ENCODE measurements at places on chromosomes 5 and 9.
A peak's percentile ranks its signal among the peaks of the same experiment; 100 is the strongest.

DNA sequence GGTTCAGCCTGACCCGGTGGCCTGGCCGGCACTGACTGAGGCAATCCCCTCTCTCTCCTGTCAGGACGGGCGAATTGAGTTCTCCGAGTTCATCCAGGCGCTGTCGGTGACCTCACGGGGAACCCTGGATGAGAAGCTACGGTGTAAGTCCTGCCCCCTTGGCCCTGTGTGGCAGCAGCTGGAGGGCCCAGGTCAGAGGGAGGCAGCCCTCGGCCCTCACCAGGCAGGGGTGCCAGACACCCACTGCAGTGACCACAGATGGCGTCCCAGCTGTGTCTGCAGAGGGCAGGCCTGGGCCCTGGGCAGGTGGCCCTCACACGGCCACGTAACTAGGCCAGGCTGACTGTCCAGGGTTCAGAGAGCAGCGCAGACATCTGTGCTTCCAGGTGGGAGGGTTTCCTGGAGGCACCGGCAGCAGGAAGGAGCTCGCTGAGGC lies 45.9 kb upstream of the HMCN2 start:
- no peak for DNase-seq

- no peak for DNase-seq
Observed at GRCh38 chr9:35673132-35674024, at the start of gene CA9. Gene CA9, plus strand, starts transcription at chr9:35673928. Its CDS starts 32 bp downstream, at chr9:35673960.

DNA sequence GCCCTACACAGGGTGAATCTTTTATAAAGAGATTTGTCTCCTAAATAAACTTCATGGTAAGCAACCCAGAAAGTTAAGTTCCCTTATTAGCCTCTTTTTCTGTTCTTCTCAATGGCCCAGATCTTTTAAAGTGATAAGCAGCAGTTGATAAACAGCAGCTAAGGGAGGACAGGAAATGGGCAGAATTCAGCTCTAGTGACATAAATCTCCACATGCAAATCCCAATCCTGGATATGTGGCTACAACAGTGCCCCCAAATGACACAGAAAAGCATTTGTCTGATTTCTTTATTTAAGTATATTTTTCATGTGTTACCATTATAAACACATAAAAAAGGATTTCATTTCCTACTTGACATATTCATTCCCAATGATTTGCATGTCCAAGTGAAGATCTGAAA lies 199.0 kb downstream of the DTWD2 start:
- no peak for DNase-seq

DNA sequence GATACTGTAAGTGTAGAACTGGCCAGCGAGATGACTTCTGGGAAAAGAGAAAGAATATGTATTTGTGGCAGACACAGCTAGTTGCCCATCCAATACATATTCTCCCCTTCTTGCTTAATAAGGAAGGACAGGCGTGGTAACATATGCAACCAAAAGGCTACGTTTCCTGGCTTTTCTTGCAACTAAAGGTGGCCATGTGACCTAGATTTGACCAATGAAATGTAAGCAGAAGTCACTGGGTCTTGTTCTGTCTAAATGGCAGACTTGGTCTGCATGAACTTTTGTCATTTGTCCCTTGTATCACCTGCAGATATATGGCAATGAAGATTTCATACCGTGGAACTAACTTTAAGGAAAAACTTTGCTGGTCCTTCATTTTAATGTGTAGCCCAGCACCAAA lies 183.8 kb downstream of the CDH12 start:
- no peak for DNase-seq

GRCh38 chr9:136399176-136400037 lies 563 bp downstream of the SNAPC4 start:
- DNase-seq = peak; percentile 45

GRCh38 chr5:54397420-54397819 lies 58.1 kb upstream of the HSPB3 start:
- DNase-seq = no peak

GRCh38 chr9:21452681-21453080 lies 12.4 kb downstream of the IFNA1 start:
- DNase-seq = no peak

DNA sequence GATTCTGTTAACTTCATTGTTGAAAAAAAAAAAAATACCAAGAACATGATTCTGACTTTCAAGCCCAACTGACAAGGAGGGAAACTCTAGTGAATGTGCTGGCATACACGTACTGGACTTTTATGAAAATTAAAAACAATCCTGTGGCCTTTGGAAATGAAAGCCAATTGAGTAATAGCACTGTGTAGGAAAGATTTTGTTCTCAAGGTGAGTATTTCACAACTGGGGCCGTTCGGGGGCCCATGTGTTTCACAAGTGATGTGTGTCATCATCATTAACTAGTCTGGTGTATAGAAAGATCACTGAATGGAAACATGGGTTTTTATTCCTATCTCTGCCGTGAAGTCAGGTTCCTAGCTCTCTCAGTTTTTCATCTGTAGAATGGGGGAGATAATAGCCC lies 605.0 kb upstream of the CLINT1 start:
- DNase-seq = no peak

GRCh38 chr9:98808411-98808815 lies 943 bp downstream of the GALNT12 start:
- DNase-seq = no peak

DNA sequence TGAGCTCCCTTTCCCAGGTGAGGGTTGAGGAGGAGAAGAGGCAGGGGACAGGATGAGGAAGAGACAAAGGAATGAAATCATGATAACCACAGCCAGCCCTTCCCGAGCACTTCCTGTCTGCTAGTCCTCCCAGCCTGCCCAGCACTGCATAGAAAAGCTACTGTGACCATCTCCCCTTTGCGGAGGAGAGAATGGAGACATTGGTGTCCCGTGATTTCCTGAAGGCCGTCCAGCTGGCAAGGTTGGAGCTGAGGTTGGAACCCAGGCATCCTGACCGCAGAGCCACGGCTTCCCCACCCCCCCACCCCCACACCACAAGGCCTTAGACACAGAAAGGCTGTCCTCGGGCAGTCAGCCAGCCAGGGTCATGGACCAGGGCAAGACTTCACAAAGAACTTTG lies 131.1 kb upstream of the ICE1 start:
- DNase-seq = no peak

DNA sequence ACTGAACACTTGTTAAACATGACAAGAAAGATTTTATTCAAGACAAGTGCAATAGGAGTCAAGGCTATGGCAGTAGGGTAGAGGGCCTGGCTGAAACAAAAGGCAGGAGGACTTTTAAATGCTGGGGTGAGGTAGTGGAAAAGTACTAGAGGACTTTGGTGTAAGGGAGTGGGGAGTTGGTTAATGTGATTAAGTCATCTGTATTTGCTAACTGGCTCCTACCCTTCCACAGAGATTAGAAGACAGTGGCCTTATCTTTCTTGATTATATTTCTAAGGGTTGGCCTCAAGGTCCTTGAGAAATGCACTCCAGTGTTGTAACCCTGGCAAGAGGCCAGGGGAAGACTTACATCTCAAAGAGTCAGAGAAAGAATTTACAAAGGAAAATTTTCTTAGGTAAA lies 160.2 kb upstream of the FTMT start:
- DNase-seq = no peak

DNA sequence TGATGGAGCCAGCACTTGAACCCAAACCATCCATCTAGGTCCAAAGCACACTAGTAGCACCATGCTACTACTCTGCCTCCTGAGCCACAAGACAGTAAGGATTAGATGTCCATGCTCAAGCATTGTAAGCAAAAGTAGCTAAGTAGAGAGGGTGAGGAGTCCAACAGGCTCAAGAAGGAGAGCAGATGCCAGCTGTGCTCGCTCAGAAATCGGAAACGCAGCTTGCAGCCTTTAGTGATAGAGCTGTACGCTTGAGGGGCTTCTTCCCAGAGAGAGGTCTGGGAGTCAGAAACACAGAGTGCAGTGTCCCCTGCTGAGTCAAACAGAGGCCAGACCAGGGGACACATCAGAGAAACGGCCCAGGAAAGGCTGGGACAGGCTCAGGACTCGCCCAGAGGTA lies 32.7 kb upstream of the GABRP start:
- no peak for DNase-seq

GRCh38 chr9:136705564-136705963 lies 6.8 kb upstream of the DIPK1B start:
- DNase-seq = no peak

GRCh38 chr5:86152988-86153560 lies 464.7 kb upstream of the COX7C start:
- DNase-seq = no peak

DNA sequence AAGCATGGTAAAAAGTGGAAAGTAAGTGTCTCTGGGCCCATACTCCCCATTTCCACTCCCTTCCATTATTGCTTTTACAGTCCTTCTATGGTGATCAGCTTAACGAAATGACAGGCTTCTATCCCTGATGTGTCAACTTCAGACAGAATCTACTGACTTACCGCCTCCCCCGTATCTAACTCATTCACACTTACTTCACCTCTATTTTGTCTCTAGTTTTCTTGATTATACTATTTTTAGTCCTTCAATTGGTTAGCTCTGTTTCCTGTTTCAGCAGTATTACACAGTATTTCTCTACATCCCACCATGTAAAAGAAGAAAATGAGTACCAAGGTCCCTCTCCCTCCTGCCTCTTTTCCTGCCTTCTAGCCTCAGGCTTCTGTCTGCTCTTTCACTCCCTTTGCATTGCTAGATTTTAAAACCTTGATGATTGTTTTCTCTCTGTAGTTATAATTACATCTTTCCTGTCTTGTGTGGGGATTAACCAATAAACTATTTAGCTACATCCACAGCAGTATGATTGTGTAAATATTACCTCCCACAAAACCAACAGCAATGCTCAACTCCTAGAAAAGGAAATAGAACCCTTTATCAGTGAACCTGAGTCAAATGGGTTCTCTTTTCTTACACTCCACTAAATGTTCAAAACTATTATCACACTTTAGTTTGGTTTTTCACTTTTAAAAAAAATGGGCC lies 53.4 kb downstream of the GNAQ start:
- no peak for DNase-seq

- no peak for DNase-seq
Observed at GRCh38 chr5:123543438-123543837, 31.5 kb downstream of the CSNK1G3 start.

GRCh38 chr5:149552553-149553160 lies 1.4 kb upstream of the CSNK1A1 start:
- no peak for DNase-seq

DNA sequence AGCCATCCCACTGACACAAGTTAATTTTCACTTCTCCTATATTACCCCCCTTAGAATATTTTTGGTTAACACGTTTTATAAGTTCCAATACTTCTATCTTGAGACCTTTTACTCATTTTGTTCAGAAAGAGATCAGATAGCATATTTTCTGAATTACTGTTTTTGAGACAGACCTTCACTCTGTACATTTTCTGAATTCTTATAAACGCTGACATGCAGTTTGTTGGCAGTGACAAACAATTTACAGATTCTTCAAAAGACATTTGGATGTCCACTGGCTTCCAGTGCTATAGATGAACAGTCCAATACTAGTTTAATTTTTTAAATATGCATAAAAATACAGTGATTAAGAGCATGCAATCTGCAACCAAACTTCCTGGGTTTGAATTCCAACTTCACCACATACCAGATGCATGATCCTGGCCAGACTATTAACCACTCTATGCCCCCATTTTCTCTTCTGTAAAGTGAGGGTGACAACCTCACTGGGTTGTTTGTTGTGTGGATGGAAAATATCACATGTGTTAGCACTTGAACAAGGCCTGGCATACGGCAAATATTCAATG lies 142.1 kb downstream of the AGTPBP1 start:
- DNase-seq = no peak

DNA sequence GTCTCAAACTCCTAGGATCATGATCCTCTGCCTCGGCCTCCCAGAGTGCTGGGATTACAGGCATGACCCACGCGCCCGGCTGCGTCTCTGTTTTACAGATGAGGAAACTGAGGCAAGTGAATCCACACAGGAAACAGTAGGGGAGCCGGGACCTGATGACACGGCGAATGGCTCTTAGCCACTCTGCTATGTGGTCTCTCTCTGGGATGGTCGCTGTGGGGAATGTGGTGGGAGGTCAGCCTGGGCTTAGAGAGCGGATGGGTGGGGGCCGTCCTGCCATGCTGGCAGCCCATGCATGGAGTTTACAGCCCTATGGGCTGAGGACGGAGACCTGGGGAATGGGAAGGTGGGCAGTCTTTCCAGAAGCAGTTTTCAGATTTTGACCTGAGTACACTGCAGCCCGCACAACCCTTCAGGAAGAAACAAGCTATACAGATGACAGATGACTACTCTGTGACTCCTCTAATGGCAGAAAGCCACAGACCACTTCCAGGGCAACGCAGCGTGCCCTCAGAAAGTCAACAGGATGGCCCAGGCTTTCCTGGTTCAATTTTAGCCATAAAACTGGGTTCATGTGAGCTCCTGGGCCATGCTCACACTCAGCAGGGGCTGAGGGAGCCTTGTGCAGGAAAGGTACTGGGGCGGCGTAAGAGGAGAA lies 136.1 kb upstream of the RAPGEF1 start:
- DNase-seq = no peak

DNA sequence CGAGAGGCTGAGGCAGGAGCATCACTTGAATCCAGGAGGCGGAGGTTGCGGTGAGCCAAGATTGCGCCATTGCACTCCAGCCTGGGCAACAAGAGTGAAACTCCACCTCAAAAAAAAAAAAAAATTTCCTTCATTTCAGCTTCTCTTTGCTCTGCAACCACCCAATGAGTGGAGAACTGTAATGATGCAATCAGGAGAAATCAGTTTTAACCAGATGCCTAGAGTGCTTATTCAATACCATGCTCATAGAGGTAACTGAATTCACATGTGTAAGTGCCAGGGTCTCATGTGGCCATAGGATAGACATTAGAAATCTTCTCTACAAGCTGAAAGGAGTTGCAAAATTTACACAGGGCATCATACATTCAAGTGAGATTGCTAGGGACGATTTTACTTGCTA lies 70.6 kb downstream of the HMHB1 start:
- DNase-seq = no peak

DNA sequence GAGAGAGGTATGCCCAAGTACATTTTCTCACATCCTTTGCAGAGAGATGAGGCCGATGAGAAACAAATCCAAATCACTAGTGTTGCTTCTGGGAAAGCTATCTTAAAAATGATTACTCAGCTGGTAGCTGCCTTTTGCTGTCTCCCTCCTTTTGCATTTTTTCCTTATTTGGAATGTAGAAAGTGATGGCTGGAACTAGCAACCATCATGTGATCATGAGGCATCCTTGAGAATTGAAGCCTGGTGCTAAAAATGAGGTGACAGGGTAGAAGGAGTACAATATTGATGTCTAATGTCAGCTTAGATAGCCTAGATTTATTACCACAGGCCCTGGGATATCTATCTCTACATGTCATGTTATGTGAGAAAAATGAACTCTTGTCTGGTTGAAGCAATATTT lies 109.3 kb upstream of the TAF11L2 start:
- no peak for DNase-seq

GRCh38 chr5:81021486-81021885 lies 61.3 kb downstream of the RASGRF2 start:
- DNase-seq = no peak

DNA sequence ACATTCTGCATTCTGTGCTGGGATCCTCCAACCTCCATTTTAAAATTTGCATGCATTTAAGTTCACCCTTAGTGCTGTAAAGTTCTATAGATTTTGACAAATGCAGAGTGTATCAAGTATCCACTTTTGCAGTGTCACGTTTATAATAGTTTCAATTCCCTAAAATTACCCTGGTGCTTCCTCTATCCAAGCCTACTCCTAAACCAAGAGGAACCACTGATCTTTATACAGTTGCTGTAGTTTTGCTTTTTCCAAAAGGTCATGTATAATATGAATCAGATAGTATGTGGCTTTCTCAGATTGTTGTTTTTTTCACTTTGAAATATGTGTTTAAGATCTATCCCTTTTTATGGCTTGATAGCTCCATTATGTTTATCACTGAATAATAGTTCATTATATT lies 468.4 kb upstream of the CDH6 start:
- no peak for DNase-seq
